ENCODE measurements at places on chromosomes 1 and 21. TPM values are rescaled to one million over a fixed set of nuclear protein-coding genes. Genes with fewer than 3 reads are reported as not detected.

PAX7 gene
- not detected for total RNA-seq

PLXNA2 gene
- 23.8 TPM for total RNA-seq

NMNAT2 gene
- 1.9 TPM for total RNA-seq

TEX38 gene
- 0.24 TPM for total RNA-seq

- no peak for DNase-seq
These were observed 189.7 kb downstream of the TOMM20 start for GRCh38 chr1:234938924-234939323.

GRCh38 chr1:178532392-178532791 is 19.5 kb downstream of the TEX35 start:
- DNase-seq = peak; percentile 90

DNA sequence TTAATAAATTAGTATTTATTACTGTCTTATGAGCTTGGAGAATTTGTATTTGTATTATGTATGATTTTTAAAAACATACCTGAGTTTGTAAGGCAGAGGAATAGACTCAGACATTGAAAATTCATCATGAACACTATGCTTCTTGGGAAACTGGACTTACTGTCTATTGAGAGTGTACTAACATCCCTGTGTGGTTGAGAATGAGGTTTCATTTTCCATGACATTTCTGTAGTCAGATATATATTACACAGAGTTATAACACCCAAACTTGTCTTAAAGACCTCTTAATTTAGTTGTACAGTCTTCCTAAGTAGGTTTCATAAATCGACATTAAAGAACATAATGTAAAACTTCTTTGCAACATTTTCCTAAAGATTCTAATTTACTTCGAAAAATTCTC is 30.0 kb downstream of the PPP2R5A start:
- DNase-seq = no peak

DNA sequence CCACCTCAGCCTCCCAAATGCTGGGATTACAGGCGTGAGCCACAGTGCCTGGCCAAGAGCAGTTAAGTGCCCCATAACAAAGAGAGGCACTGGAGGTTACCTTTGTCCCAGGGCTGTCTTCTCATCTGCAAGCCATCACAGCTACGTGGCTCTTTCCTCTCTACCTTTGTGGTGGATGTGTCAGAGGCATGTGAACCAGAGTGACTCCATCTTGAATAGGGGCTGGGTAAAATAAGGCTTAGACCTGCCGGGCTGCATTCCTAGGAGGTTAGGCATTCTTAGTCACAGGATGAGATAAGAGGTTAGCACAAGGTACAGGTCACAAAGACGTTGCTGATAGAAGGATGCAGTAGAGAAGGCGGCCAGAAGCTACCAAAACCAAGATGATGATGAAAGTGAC is 59.4 kb upstream of the POU2F1 start:
- no peak for DNase-seq

DNA sequence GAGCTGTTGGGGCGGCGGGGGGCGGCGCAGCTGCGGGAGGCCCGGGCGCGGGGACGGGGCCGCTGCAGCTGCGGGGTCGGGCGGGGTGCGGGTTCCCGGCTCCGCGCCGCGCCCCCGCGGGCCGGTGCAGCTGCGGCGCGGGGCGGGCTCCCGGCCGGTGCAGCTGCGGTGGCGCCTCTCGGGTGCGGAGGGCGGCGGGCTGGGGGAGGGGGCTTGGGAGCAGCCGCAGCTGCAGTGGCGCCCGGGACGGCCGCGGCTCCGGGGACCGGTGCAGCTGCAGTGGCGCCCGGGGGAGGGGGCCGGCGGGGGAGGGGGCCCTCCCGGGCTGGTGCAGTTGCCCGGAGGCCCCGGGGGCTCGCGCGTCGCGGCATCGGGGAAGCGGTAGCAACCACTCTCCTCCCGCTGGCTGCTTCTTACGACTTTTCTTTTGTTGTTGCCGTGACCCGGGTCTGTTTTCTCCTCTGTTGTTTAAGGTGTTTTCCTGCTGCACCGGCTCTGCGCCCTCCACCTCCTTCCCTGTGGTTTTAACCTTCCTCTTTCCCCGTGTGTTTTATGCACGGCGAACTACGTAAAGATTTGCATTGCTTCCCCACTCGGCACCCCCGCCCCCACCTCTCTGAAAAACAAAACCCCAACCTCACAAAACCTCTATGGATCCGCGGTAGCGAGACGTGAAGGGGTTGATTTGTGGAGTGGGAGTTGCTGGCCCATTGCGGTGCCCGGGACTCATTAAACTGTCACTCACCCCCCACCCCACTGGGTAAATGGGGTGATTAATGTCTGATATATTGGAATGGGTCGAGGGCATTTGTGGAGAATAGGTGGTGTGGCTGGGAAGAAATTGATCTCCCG is 1.7 kb upstream of the ZBTB18 start:
- DNase-seq = peak; percentile 83

- no peak for DNase-seq
These were observed 5.1 kb downstream of the IFI16 start for GRCh38 chr1:159014851-159015250.

DNA sequence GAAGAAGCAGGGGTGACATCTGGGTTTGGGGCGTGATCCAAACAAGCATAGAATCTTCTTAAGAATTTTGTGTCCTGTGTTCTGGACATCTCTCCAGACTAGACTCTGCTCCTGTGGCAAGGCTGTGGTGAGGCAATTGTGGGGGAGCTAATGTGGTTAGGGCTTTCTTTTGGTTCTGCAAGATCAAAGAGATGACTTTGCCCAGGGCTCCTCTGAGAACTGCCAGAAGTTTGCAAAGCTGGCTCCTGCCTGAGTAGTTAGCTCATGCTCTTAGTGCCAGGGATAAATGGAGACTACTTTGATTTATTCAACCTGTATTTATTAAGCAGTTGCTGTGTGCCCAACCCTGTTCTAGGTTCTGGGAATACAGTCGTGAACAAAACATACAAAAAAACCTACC is 34.0 kb upstream of the CRNN start:
- DNase-seq = no peak

DNA sequence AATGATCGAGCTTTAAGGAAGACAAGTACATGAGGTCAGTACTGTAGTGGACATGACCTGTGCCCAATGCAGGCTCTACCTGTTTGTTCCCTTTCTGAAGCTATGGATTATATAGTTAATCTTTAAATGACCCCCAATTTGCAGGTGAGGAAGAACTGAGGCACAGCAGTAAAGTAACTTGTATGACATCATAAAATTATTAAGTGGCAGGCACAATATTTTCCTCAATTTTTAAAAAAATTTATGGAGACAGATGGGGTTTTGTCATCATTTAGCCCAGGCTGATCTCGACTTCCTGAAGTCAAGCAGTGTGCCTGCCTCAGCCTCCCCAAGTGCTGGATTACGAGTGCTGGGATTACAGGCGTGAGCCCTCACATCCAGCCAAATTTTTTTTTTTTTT is 3.6 kb upstream of the GATAD2B start:
- no peak for DNase-seq

DNA sequence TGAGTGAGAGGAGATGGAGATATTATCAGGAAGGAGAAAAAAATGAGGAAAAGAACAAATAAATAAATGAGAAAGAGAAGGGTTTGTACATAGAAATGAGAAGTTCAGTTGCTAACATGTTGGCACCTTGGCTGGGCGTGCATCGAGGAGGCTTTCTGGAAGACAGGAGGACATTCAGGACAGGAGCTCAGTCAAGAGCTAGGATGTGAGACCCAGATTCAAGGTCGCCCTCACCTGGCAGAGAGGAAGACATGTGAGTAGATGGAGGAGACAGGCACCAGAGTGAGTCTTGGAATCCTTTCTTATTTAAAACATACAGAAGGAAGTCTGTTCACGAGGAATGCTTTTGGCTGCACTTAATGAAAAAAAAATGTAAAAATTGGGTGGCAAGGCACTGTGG is 640.9 kb downstream of the NPHP4 start:
- DNase-seq = no peak

- no peak for DNase-seq
These were observed 117.6 kb downstream of the UBE2U start for GRCh38 chr1:64320922-64321614.

Data from cardiac septum (tissue), 1 donor.